ENCODE measurements at places on chromosomes 6 and 20.

DNA sequence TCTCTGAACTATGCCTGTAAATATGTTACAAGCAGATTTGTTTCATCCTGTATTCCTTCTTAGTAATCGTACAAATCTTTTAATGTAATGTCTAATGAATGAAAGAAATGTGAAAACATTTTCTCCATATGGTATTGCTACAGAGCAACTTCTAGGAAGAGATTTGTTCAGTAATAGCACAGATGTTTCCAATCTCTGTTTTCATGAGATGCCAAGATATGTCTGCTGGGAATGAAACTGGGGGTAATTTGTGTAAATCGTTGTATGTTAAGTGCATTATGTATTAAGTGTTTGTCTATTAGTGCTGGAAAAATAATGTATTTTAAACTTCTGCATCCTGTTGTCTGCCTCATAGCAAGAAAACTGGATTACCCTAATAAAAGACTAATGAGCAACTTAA lies 722.2 kb upstream of the EYS start:
- DNase-seq, result no peak

DNA sequence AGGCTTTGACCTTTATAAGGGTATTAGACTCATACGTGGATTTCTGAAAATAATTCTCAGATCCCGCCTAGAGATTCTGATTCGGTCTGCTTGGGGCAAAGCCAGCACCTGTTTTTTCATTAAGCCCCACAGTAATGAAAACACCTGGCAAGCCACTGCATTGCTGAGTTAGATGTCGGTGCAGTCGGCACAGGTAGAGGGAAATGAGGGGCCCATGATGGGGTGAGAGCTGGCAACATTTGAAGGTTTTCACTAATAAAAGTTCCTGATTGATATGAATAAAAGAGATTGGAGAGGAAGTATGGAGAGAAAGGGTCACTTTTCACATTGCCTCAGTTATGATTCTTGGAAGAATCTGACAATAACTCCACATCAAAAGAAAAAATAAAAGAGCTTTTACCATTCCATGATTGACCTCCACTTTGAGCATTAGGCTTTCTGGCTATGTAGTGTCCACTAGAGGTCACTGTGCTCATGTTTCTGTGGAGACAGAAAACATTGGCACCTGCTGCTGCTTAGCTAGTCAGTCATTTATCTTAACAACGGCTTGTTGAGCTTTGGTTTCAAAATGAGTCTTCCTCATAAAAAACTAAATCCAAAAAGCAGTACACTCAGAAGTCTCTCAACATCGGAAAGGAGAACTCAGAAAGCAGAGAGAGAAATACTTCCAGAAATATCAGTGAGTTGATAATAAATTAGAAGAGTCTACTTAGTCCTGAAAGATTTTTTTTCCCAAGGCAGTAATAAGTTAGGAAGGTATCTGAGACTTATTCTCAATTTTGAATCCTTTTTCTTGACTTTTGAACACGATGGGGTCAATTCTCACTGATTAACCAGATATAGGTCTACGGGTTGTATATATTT lies 53.3 kb upstream of the KLHL31 start:
- DNase-seq, result peak; percentile 5

DNA sequence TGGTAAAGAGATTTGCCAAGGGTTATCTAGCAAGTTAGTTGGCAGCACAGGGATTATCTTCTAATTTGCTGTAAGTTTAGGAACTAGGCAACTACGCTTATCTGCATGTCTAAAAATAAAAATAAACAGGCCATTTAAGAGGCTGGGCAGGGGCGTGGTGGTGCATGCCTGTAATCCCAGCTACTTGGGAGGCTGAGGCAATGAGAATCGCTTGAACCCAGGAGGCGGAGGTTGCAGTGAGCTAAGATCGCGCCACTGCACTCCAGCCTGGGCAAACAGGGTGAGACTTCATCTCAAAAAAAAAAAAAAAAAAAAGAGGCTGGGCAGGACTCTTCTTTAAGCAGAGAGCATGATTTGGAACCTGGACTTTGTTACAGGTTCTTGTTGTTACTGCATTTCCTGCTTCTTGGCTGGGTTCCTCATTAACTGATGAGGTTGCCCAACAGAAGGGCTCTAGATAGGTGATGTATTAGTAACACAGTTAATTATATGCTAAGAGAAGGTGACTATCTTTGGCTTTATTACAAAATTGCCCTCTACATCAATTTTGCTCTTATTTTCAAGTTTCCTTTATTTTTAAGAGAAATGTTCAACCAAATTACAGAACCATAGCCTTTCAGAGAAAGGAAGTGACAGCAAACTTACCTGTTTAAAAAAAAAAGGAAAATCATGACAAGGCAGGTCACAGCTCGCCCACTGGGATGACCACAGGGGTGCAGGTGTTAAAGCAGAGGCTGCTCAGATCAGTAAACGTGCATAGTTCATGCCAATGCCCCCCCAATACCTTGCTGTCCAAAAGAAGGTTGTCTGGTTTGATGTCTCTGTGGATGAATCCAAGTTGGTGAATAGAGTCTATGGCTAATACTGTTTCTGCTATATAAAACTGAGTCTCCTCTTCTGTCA lies 32.5 kb downstream of the STK38 start:
- no peak for DNase-seq

DNA sequence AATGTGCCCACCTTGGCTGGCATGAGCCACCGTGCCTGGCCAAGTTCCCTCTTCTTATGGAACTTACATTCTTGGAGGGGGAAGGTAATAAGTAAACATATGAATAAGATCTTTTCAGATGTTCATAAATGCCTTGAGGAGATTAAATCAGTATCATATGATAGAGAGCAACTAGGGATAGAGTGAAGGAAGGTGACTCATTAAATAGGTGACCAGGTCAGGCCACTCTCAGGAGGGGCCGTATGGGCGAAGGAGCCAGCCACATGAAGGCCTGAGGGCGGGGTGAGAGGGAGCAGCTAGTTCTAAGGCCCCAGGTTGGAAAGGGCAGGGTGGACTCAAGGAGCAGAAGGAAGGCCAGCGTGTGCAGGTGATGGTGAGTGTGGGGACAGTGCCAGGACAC lies 91.1 kb downstream of the UST start:
- DNase-seq, result no peak

DNA sequence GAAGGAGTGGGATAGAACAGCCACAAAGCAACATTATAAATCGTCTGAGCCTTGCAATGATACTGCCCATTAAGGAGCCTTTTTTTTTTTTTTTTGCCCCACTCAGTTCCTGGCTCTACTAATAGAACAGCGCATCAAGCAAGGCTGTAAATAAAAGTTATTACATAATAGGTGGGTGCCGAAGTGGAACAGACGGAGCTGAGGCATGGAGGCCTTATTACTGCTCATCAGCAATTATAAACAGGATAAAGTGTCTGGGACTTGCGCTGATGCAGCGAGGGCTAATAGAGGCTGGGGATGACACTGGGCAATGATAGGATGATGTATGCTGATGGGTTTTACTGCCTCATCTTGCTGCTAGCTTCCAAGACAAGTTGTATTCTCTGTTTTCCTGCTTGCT lies 272.1 kb downstream of the ZFAND3 start:
- DNase-seq, result no peak

GRCh38 chr6:80548532-80548931 lies 442.1 kb downstream of the BCKDHB start:
- no peak for DNase-seq

GRCh38 chr6:28208111-28208659 lies 16.9 kb upstream of the ZSCAN9 start:
- no peak for DNase-seq

- no peak for DNase-seq
Measured at GRCh38 chr6:110538416-110539160, 62.2 kb upstream of the SLC22A16 start.

- DNase-seq, result peak; percentile 36
Measured at GRCh38 chr6:52161689-52162438, 24.3 kb upstream of the IL17A start.

DNA sequence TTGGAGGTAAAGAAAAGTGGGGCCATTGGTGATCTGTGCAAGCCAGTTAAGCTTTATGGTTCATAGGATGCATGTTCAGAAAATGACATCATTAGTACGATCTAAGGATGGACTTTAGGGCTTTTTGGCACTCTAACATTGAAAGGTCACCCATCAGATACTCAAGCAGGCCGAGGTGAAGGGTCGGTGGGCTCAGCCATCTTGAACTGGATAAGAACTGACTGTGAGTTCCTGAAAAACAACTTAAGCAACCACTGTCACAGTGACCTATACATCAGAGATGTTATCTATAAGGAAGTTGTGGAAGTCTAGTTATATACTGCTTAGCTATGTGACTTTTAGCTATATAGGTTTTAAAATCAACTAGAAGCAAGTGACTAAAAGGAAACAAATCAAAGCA lies 13.0 kb upstream of the ITCH start:
- DNase-seq, result no peak

DNA sequence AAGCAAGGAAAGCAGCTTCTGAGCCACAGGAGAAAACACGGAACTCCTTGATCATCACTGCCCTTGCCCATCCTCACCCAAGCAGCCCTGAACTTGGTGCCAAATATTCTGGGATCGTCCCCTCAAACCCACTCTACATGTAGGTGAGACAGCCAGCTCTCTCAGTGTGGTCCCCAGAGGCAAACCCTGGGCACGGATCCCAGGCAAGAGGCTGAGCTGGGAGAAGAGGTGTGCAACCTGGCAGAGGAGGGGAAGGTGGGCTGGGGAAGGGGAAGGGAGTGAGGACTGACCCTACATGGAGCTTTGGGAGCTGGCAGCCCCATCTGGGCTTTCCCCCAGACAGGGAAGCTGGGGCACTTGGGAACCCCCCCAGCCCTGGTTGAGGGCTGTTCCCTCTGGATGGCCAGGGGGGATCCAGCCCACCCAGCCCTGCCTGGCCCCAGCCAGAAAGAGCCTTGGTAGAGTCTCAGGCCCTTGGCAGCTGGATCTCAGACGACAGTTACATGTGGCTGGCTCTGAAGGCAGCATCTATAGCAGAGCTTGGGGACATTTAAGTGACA lies 186.2 kb upstream of the CST7 start:
- DNase-seq, result no peak

GRCh38 chr6:55046869-55047422 lies 127.4 kb upstream of the HCRTR2 start:
- DNase-seq, result no peak

GRCh38 chr6:56101141-56101553 lies 146.2 kb downstream of the COL21A1 start:
- DNase-seq, result no peak

GRCh38 chr6:130908188-130908587 lies 81.0 kb downstream of the SMLR1 start:
- no peak for DNase-seq

DNA sequence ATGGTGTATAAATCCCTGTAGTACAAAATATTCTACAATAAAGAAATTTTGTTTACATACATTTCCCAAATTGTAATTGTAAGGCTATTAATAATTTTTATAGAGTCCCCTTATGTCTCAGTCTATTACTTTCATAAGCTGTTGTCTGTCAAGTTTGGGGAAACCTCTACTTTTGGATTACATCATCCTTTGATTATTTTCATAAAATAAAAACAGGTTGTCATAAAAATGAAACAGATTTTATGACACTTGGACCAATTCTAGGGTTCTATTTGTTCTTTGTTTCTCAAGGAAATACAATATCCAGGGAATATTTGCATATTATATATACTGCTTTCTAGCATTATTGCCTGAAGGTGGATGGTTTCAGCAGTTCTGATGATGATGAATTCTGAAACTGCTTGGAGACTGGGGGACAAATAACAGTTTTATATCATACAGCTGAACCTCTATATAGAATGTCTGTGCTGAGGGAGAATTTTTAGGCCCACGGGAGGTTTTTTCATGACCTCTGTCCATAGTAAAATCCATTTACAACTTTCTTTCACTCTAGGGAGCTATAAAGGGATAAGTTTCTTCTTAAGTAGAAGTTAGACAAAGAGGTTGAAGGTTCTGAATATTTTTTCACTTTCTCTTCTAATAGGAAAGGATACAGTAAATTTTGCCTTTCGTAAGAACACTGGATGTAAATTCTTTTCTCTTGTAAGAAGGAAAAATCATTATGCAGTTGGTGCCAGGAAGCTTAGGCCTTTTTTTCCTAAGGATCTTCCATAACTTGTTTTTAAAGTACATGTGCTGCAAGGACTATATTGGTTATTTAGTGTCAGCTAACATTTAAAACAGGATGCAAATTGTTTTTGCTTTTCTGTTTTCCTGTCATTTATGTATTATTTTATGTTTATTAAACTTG lies 58.0 kb downstream of the CD2AP start:
- no peak for DNase-seq

DNA sequence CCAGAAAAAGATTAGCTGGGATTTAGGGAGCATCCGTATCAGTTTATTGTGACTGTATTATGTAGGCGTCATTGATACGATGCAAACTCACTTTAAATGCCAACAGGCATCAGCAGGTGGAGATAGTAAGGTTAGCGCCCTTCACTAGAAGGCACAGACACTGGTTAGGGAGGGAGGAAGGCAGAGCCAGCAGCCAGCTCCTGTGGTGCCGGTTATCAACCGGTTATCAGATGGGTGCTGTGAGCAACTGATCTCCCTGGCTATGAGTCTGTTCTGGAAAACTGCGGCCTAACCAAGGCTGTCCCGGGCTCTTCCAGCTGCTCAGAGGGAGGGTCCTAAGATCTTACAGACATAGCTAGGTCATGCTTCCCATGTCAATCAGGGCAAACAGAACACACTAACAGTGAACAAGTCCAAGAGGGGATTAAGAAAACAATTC lies 47.5 kb upstream of the CD93 start:
- DNase-seq, result no peak

- DNase-seq, result no peak
Measured at GRCh38 chr6:89886378-89887120, 7.7 kb upstream of the GJA10 start.

DNA sequence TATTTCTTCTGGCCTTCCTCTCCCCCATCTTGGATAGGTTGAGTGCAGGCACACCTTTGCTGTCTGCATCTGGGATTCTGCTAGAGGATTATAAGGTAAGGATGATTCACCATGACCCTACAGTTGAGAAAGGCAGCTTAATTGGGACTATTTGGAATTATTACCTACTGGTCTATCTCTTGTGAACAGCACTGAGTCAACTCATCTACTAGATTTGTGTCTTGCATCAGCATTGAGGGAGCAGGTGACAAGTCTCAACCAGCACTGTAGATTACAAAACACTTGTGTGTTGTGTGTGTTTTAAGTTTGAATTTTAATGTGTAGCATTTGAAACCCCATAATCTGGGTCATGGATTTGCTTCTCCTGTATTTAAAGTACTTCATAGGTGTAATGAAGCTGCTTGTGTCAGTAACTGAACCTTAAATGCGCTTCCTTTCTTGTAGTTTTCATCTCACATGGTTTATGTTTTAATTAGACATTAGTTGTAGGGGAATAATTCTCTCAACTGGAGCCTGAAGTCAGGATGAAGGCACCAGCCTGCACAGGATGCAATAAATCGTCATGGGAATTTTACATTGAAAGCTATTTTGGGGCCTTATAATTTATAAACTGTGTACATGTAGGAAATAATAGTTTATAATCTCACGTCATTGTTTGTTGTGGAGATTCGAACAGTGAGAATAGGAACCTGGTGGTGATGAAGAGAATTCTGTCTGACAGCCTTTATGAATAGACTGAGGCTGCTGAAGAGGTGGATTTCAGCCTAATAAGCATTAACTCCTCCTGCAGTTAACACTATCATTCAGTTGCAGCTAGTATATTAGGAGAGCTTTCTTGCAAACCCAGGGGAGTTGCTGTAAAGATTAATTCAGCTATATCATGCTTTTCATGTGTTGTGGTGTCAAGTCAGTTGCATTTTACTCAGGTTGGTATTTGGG lies 125.1 kb downstream of the JARID2 start:
- no peak for DNase-seq

GRCh38 chr6:116512734-116513133 lies 1.3 kb downstream of the CALHM5 start:
- no peak for DNase-seq
